Left cardiac atrium (tissue), 4 donors: ENCODE measurements at places on chromosomes 2 and 18. TPM values are rescaled to one million over a fixed set of nuclear protein-coding genes. Genes with fewer than 3 reads are reported as not detected.
A peak's percentile ranks its signal among the peaks of the same experiment; 100 is the strongest.

The FSIP2 gene
- total RNA-seq, result 0.52 TPM

The IRS1 gene
- 13.7 TPM for total RNA-seq

The MAPK4 gene
- total RNA-seq, result 19.9 TPM

The DNAJC5G gene
- total RNA-seq, result 0.71 TPM

The MDH1B gene
- total RNA-seq, result 0.50 TPM

The OTOS gene
- not detected for total RNA-seq

The BCL2 gene
- total RNA-seq, result 10.1 TPM

The HYCC2 gene
- total RNA-seq, result 17.9 TPM

- DNase-seq, result no peak
These were observed 661 bp upstream of the MGAT5 start for GRCh38 chr2:134253117-134253704.

DNA sequence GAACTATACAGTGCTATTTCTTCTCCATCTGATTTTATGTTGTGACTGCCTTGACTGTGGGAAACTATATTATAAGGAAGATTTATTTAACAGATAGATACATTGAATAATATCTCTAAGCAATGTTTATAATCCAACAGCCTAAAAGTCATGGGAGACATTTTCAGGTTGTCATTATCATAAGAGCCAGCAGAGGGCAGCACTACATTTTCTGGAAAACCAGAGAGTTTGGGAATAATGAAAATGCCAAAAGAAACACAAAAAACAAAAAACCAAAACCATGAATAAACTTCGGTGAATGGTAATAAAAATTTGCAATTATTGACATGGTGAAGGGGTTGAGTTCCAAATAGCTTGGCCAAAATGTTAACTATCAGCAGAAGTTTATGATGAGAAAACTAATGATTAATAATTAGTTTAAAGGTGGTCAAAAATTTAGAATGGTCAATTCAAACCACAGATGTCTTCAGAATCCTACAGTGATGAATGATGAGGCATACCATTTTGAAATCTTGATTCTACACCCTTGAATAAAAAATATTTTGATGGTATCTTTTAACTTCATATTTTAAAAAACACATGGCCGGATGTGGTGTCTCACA is 4.7 kb downstream of the EEF1B2 start:
- DNase-seq, result no peak

DNA sequence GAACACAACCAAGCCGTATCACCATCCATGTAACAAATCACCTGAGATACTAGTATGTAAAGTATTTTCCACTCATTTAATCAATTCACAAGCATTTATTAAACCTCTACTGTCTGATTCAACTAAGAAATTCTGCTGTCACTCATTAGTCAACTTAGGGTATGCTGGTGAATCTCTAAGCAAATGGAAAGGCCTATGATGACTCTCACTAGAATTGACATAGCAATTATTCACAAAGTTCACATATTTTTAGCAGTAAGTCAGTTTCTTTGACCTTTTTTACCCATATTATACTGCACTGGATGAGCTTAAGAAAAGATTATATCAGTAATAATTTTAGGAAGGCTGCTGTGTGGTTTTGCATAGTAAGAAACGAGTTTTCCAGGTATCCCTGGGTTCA is 130.1 kb downstream of the SLC8A1 start:
- DNase-seq, result no peak

- no peak for DNase-seq
These were observed 61.0 kb downstream of the SPP2 start for GRCh38 chr2:234111523-234111922.

GRCh38 chr2:110796716-110797301 is 64.4 kb downstream of the ACOXL start:
- no peak for DNase-seq

DNA sequence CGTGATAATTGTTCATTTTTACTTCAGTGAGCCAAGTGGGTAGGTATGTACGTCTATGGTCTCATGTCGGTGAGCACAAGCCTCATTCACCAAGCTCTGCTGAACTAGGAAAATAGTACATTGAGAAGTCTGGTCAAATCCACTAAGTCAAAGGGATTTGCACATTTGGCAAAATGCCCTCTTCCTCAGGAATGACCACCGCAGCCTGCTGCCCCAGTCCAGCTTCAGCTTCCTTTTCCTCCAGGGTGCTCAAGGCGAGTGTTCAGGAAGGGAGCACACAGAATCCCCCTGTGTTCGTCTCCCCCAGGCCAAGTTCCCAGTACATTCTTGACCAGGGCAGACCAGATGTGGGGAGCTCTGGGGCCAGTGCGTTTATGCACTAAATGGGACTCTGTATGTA is 23.0 kb downstream of the TCF7L1 start:
- DNase-seq, result no peak

DNA sequence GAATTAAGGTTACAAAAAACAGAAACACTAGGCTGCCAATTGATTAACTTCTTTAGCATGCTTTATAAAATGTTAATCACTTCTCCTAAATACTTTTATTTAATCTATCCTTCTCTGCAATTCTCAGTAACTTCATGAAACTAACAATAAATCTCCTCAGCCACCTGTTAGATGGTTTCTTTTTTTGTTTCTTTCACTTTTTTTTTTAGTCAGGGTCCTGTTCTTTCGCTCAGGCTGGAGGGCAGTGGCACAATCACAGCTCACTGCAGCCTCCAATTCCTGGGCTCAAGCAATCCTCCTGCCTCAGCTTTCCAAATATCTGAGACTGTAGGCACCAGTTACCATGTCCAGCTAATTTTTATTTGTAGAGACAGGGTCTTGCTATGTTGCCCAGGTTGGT is 213.4 kb upstream of the STK17B start:
- DNase-seq, result no peak

- peak; percentile 69 for DNase-seq
These were observed 79.7 kb upstream of the IGFBP5 start for GRCh38 chr2:216775043-216775453.

GRCh38 chr2:190470256-190470826 is 62.2 kb downstream of the MFSD6 start:
- DNase-seq, result no peak

DNA sequence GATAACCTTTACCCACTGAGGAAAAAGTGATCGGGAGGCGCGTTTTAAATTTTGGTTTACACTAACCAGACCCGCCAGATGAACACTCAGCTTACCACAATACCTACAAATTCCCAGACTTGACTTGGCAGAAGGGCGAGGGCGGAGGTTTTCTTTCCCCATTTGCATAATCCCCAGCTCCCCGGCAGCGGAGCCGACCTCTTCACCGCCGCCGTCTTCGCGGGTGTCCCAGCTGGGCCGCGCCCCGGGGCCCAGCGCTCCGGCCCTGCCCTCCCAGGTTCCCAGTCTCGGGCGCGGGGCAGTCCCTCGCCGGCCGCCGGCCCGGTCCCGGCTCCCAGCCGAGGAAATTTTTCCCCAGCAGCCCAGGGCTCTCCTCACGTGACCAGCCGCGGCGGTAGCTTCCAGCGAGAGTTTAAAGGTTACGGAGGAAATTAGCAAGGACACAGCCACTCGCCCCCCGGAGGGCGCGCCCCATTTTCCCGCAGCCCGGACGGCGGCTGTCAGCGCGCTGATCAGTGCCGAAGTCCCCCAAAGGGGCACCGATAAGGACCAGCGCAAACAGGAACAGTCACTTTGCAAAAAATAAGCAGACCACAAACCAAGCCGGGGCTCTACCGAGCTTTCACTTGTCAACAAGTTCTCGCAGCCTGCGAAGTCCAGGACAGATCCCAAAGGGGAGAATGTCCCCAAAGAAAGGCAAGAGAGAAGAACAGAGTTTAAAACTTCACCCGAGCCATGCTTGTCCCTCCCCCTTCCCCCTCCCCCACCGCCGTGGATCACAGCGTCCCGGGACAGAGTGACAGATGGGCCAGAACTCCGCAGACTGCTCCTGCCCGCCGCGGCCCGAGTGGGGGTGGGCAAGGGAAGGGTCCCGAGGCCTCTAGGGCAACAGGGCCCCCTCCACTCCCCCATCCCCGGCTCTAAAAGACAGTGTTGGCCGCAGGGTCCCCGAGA is 1.3 kb upstream of the PRKCE start:
- DNase-seq, result peak; percentile 81

DNA sequence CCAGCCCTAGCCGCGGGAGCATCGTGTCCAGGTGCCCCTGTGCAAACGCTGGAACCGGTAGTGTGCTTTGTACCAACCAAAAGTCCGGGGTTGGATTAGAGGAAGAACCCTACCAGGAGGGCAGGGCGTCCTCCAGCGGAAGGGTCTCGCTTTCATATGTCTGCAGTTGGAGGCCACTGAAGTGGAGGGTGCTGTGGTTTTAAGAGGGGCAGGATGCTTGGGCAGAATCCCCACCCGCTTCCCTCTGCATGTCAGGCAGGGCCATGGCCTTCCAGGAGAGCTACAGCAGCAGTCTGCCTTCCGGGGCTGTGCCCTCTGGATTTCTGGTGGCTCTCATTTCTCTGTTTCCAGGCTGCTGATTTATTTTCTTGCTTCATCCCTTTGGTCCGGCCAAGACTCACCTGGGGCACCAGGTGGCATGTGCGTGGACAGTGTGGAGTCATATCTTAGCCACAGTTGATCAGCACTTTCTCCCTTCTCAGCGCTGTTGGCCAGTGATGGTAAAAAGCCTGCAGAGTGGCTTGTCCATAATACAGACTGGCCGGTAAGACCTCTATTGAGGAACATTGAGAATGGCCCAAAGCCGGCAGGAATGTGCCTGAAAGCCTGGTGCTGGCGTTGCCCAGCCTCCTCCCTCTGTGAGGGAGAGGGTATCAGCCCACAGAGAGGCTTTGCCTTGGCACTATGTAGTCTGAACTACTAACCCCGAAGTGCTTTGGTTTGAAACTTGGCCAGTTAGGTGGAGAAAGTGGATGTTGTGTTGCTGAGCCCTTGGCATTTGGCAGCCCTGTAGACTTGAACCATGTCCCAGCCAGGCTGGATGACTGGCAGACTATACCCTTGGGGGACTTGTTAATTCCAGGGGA is 1.8 kb downstream of the AGAP1 start:
- no peak for DNase-seq

DNA sequence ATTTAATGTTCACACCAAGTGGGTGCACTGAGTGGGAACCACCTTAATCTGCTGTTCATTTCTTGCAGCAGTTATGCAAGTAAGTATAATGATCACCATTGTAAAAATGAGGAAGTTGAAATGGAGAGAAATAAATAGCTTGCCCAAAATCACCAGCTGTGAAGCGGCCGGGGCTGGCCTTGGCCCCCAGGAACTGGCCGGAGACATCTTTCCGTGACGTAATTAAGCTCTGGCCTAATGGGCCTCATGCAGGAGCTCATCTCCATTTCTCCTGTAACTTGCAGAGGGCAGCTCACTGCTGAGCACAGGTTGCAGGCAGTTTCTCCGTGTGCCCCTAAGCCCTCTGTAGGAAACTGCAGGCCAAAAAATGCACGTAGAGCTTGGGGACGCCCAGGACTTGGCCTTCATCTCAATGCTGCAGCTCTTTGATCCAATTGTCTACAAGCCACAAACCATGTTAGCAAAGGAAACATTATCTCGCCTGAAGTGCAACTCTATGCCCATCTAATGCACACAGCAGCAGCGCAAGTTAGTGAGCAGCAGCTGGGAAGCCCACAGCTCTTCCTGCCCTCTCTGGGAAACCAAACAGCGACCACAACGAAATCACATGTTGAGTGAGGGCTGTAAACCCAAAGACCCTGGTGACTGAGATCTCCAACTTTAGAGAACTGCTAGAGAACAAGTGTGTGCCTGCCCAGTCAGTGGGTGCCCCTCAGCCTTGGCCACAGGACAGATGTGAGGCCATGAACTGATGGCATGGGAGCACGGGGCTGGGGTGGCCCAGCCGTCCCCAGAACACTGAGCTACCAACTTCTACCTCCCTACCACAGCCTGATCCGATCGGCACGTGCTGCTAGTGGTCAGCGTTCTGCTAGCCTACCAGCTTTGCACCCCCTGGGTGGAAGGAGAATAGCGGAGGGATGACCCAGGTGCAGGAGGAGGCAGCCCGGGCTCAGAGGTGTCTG is 28.8 kb downstream of the APCDD1 start:
- no peak for DNase-seq

GRCh38 chr2:23465936-23466335 is 81.0 kb downstream of the KLHL29 start:
- no peak for DNase-seq

DNA sequence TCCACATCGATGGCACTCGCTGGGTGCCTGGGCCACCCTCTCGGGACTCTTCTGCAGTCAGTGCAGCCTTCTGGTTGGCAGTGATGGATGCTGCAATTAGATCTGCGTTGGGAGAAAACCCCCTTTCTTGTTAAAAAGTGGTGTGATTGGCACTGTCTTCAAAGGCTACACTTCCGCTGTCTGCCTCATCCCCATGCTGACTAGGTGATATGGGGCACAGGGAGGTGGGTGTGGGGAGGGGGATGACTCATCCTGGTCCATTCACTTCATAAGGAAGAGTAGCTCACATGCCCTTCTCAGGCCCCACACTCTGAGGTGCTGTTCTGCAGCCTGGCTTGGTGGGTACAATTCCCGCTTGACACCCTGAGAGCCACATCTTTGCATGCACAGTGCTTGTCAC is 77.4 kb downstream of the THNSL2 start:
- DNase-seq, result no peak

GRCh38 chr2:85419009-85419675 is 628 bp downstream of the SH2D6 start:
- DNase-seq, result no peak

DNA sequence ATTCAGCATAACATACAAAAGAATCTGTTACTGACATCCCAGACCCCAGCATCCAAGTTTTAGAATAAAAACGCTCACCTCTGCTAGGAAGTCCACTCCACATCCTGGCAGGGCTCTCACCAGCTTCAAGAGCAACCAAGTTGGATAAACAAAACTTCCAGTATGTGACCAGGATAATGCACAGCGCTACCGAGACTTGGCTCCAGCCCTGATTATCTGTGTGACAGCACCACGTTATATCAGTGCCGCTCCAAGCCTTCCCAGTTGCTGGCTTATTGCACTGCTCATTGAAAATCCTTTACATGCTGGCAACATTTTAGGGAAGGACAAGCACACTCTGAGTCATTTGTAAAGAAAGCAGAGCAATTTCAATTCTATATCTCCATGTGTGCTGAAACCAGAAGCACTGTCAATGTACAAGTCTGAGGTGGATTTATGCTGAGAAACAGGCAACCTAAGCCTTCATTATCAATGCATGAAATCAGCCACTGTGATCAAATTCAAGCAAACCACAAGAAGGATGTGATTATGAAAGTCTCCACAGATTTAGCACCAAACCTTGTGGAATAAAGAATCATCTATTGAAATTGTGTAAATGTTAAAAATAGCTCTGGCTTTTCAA is 115.7 kb downstream of the ZNF385B start:
- DNase-seq, result peak; percentile 27

DNA sequence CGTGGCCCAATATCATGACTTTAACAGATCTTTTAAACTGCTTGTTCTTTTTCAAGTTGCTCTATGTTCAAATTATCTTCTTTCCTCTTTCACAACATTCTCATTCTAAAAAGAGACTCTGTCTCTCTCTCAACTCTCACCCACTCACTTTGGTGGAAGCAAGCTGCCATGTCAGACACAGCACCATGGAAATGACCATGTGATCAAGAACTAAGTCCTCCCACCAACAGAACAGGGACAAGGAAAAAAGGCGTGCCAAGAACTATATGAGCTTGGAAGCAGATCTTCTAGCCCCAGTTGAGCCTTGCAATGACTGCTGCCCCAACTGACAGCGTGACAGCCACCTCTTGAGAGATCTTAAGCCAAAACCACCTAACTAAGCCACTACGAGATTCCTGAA is 23.9 kb downstream of the BAZ2B start:
- no peak for DNase-seq
